Midbrain (tissue), 1 donor: ENCODE measurements at places on chromosomes 3 and 15.

DNA sequence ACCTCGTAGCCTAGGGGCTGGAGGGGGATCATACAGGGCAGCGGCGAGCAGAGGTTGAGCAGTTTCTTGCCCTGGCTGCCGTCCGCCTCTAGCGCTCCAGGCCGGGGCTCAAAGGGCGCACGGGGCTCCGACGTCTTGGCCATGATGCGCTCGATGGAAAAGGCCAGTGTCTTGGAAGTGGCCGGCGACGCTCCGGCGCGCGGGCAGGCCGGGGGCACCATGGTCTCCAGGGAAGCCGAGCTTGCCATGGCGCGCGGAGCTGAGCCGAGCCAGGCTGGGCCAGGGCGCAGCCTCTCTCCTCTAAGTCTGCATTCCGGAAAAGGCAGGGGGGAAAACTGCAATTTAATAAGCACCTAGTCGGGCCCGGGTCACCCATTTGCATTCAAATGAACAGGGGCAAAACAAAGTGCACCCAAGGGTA, 719 bp downstream of the FEZF2 start:
- no peak for DNase-seq

GRCh38 chr15:66101715-66102395, 151.7 kb downstream of the MEGF11 start:
- DNase-seq, result no peak

- no peak for DNase-seq
These were observed 159.8 kb upstream of the TSC22D2 start for GRCh38 chr3:150248116-150248887.

DNA sequence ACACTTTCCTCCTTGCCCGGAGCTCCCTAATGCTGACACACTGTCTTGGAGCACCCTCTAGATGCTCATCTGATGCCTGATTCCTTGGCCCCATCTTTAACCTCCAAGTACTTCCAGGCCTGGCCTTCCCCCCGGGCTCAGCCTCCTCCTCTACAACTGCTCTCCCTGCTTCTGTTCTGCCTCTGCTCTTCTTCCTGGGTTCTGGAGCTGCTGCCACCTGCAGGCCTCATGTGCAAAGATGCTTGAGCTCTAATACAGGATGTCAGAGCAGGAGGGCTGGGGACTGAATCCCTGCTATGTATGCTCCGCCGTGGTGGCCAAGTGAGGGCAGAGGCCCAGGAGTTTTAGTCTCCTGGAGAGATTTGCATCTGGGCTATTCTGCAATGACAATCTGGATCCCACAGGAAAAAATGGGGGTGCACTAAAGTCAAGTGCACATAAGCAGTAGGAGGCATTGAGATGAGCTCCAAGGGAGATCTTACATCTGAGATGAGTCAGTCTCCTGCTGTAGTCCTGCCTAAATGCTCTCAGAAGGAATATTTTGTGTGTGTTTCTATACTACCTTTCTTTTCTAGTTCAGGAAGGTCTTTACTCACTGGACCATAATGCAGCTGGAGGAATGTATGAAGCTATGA, 296.3 kb downstream of the UACA start:
- peak; percentile 30 for DNase-seq

DNA sequence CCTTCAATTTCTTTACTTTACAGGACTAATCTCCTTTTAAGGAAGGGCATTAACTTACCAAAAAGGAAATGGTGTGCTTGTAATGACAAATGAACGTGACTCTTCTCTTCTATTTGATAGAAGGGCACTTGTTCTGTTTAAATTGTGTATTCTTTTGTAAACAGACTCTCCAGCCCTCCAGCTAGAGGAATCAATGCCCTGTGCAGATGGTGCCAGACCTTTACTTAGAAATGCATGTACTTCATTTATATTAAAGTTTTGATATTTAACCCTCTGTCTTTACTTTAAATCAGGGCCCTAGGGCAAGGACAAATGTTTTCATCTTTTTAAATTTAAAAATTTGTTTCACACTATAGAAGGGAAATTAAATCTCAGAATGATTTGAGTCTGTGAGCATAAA, 355.1 kb downstream of the GBE1 start:
- DNase-seq, result no peak

DNA sequence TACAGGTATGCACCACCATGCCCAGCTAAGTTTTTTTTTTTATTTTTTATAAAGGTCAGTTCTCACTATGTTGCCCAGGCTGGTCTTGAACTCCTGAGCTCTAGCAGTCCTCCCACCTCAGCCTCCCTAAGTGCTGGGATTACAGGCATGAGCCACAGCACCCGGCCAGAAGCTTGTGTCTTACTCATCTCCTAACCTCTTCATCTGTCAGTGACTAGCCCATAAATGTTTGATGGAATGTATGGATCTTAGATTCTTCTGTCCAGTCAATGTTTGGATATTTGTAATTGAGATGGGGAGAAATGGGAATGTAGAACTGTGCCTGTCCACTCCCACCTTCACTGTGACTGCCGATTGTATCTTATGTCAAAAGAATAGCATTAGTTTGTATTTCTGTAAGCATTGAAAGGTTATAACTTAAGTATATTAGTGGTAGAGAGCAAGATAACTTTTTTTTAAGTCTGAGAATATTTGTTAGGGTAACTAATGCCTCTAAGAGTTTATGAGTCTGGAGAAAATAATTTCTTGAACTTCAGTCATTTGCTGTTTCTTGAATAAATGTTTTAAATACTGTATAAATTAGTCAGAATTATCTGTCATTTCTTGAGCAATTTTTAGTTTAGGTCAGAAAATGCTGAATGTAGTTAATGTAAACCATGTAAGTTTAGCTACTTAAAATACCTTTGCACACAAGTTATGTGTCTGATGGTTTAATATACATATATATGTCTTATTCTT, 215.3 kb upstream of the CGNL1 start:
- no peak for DNase-seq

- no peak for DNase-seq
These were observed 53.4 kb downstream of the RPLP1 start for GRCh38 chr15:69505956-69506556.

GRCh38 chr15:101499863-101500713, 10.6 kb upstream of the PCSK6 start:
- peak; percentile 23 for DNase-seq

DNA sequence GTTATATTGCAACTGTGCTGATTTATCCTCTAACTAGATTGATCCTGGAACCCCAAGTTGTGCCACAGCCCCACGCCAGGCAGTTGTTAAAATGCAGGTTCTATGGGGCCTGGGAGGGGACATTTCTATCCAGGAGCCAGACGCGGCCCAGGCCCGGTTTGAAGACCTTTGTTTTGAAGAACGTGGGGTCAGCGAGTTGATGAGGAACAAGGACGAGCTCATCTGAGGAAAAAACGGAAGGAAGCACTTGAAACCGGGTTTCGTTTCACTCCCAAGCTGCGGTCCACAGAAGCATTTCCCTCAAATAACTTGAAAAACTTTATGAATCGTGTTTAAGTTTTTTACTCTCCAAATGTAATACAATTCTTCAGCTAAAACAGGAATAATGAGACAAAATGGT, 76.4 kb downstream of the CHSY1 start:
- DNase-seq, result peak; percentile 28

DNA sequence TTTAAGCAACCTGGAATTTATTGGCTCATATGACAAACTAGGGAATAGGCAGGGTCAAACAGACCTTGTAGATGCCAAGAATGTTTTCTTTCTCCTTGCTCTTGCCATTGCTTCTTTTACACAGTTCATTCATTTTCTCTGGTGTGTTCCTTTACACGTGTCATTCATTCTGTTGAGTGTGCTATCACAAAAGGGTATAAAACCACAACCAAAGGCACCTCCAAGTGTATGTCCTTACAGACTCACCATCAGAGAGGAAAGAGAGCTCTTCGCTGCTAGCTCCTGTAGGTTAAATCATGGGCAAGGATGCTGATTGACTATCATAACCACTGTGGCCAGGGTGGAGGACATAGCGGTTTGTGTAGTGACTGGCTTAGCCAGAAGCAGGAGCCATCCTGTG, 19.2 kb upstream of the FRMD4B start:
- DNase-seq, result no peak

GRCh38 chr15:72229076-72229946, 1.7 kb downstream of the PKM start:
- DNase-seq, result no peak

DNA sequence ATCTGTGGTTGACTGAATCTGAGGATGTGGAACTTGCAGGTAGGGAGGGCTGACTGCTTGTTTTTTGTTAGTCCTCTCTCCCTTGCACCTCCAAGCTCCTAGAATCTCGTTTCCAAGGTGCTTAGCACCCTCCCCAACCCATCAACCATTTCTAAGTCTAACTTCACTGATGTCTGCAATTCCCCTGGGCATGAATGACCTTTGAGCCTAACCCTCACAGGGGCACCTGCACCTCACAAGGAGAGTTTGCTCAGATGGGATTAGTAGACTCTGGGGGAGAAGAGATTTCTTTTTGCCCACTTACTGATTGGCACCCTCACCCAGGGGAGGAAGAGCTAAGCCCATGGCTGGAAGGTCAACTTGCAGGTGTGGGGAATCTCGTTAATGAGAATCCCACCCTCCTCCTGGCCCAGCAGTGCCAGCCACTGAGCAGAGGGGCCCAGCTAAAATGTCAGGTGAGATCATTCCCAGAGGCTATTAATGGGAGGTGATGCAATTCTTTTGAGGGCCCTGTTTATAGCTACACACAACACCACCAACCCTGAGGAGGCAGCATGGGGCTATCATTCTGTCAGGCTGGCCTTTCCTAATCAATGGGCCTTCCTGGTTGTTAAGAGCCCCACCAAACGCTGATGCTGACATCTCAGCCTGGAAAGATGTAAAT, 81.6 kb upstream of the HERC1 start:
- DNase-seq, result no peak

DNA sequence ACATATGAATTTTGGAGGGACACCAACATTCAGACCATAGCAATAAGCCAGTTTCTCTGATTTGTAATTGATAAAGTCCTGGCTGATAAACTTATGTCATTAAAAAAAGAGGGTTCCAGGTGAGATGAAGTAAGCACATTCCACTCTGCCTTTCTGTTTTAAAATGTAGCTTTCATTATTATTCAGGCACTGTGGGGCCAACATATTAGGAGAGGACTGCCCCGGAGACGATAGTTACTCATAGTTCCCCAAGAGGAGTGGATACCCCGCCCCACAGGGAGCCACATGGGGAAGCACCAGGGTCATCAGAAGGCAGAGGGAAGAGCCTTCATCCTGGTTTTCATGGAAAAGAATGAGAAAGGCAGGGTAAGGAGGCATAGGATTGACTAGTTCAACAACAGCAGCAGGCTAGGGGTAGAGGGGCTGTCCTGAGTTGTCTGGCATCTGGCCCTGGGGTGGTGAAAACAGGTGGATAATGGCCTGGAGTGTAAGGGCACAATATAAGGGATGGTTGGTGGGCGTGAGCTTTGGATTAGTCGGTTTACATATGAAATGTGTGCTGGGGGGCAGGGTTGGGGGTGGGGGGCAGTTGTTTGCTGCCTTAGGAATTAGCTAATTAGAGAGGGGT, 78.7 kb upstream of the PROK2 start:
- no peak for DNase-seq

- DNase-seq, result no peak
These were observed 18.3 kb downstream of the TGM4 start for GRCh38 chr3:44892689-44893088.

- DNase-seq, result no peak
These were observed 59.7 kb downstream of the SEMA3G start for GRCh38 chr3:52385157-52385556.

GRCh38 chr3:151227266-151227806, 24.3 kb upstream of the GPR171 start:
- no peak for DNase-seq

DNA sequence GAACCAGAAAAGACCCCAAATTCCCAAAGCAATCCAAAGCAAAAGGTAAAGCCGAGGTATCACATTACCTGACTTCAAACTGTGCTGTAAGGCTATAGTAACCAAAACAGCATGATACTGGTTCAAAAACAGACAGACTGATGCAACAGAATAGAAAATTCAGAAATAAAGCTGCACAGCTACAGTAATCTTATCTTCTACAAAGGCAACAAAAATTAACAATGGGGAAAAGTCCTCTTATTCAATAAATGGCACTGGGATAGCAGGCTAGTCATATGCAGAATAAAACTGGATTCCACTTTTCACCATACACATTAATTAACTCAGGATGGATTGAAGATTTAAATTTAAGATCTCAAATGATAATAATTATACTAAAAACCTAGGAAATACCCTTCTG, 392.6 kb upstream of the CBLB start:
- DNase-seq, result no peak

- no peak for DNase-seq
These were observed 9.0 kb upstream of the PIK3R4 start for GRCh38 chr3:130755666-130756065.

DNA sequence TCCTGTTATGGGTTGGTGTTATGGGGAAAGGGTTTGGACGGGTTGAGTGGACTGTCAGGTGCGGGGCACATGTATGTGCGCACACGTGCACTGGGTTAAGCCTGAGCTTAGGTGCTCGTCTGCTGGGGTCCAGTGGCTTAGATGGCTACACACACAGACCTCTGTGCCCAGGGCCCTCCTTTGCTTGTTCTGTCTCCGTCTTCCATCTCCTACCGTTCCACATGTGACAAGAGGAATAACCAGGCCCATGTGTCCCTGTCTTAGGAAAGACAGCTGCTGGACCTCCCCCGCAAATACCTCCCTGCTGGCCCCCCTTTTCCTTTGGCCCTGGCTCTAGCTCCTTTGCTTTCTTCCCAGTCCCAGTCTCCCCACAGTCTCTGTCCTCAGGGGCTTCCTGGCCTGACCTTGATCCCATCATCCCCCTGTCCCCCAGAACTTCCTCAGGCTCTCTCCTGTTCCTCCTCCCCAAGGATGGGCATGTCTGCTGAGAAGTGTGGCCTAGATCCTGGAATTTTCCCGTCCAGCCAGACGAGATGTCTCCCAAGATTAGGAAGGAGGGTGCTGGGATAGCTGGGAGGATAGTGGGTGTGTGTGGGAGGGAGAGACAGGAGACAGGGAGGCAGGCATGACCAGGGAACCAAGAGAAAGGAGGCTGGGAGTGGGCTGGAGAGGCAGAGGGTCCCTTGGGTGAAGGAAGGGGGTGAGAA, 797 bp upstream of the THPO start:
- no peak for DNase-seq

GRCh38 chr3:134368751-134369105, 5.5 kb downstream of the AMOTL2 start:
- no peak for DNase-seq

DNA sequence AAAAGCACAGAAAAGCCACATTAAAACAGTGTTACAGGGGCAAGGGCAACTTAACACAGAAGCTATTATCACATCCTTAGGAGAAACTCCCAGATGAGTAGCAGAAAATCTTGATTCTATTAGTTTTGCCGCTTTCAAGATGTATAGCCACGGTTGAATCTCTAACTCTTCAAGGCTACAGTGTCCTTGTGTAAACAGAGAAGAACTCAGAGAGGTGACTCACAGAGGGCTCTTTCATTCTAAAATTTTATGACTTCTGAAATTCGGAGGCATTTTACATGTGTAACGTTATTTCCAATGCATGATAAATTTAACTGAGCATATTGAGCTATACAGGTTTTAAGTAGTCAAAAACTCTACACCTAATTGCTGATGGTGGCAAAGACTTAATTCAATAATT, 846.6 kb downstream of the GBE1 start:
- DNase-seq, result no peak

DNA sequence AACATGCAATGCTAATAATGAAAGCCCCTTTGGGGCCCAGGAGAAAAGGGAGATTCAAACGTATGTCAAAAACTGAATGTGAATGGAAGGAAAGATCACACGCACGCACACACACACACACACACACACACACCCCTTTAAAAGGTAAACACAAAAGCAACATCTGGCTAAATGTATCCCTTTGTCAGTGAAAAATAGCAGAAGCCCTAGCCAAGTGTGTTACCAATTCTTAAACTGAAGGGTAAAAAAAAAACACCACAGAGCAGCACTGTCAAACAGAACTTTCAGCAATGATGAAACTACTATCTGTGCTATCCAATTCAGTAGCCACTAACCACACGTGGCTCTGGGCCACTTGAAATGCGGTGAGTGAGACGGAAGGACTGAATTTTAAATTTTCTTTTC, 4.9 kb downstream of the RFTN1 start:
- DNase-seq, result no peak
